ENCODE measurements at places on chromosomes 3 and 15.

- no peak for ATAC-seq
Measured at GRCh38 chr3:23094890-23095462, 108.2 kb upstream of the UBE2E2 start.

DNA sequence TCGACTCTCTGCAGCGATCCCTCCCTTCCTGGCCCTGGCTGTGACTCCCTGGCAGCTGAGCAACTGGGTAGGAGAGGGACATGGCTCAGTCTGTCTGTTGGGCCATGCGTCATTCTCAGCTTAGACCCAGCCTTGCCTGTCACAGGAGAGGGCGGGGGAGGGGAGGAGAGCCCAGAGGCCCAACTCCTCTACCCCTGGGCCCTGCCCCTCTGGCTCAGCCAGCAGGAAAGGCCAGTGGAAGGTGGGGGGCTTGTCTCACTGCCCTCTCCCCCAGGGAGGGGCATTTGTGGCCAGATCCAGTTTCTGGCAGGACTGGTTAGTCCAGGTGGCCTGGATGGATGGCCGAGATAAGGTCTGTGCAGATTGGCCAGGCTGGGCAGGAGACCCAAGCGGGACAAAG, 31.6 kb downstream of the DNAJB8 start:
- no peak for ATAC-seq

DNA sequence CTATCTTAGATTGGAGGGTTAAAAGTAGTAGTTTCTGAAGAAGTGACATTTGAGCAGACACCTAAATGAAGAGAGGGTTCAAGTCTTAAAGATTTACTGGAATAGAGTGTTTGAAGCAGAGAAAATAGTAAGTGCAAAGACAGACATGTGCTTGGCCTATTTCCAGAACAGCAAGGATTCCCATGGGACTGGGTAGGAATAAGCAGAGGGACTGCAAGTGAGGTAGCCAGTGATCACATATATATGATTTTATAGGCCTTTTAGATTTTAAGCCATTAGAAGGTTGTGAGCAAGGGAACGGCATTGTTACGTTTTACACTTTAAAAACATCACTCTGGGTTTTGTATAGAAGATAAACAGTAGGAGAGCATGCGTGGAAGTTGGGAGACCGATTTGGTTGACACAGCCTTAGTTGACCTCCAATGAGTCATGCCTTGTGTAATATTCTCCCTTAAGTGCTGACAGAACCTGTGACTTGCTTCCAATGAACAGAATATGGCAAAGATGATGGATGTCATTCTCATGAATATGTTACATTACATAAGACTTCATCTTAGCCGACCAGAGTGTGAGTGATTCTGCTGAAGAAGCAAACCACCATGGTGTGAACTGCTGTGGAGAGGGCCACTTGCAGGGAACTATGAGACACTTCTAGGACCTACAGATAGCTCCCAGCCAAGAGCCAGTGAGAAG, 37.1 kb upstream of the SLC4A7 start:
- ATAC-seq: peak; percentile 94

DNA sequence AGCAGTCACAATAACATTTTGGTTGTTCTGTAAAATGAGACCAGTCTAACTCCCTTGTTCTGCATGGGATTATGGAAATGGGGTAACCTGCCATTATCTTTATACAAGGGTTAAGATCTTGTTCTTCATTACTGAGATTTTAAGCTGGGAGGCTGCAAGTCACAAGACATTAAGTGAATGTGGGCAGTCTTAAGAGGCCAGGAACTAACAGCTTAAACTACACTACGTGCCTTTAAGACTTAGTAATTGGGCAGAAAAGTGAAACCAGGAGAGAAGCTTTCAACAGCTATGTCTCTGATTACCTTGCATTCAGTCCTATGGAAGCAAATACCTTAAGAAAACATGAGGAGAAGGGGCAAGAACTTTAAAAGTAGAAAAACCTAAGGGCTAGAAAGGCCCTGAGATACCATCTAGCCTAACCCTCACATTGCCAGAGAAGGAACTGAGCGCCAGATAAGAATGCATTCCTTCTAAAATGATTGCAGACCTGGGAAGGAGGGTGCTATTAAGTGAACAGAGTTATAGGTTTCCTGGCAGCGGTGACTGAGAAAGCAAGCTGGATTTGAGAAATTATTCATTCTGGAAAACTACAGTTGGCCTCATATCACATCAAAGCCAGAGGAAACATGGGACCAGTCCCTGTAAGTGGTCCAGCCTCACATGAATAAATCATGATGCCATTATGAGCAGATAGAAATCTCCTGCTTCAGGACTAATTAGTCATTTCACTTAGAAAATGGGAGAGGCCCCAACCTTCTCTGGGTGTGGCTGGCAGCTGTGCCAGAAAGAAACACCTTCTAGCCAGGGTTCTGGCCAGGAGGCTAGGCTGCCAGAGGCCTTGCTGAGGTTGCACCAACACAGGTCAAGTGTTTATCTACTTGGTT, 32.9 kb downstream of the DAPK2 start:
- no peak for ATAC-seq

DNA sequence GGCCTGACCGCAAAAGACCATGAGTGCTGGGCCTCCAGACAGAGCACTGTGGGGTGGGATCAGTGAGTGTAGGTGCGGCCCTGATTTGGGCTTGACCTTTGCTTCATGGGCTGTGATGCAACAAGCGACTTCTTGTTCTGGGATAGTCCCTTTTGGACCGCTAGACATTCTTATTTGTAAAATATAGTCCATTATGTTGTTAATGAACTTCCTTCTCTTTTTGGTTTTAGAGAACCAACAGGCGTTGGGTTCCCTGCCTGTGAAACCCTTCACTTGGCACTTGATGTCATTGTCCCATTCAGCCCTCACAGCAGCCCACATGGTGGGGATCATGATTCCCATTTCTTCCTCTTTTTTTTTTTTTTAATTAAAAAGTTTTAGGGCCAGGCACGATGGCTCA, 15.8 kb upstream of the TRH start:
- no peak for ATAC-seq

GRCh38 chr3:51703068-51703760, 3.7 kb upstream of the GRM2 start:
- ATAC-seq: no peak

DNA sequence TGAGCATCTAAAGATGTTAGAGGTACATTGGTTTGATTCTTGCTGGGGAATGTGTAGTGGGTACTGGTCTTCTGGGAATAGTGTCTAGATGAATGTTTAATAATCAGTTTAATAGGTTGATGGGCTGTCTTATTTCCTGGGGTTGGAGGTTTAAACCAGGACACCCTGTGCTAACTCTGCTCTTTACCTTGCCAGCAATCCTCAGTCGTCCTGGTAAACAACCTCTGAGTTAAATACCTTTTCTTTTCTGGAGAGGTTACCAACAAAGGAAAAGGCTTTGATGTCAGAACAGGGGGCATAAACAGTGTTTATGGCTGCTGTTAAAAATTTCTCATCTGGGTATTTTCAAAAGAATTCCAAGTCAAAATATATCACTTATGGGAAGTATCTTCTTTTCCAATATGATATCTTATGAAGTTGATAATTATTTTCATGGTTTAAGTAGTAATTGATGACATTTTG, 23.5 kb downstream of the MITF start:
- no peak for ATAC-seq

All from gastroesophageal sphincter (tissue), 4 donors.